ENCODE measurements at places on chromosomes 11 and 22.

GRCh38 chr11:126419801-126420697, 64.6 kb downstream of the ST3GAL4 start:
- DNase-seq, result peak; percentile 85

DNA sequence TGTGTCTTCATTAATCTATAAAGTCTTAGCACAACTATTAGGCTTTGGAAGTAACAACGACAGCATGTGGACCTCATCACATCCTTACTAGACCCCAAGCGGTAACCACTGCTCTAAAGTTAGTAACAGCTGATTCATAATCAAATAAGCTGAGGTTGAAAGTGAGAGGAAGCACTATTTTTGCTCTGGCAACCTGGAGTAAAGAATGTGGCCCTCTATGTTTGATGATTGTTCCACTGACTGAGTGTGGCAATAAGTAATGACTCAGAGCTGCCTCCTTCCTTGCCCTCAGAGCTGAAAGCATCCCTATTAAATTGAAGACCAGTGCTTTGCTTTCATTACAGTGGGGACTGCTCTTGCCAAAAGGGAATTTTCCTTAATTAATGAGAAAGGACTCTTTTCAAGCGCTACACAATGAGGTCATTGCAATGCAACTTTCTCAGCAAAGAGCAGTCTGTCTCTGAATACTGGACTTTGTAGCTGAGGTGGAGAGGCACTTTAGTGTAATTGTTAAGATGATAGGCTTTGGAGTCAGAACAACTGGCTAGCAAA, 906.1 kb upstream of the RAG2 start:
- DNase-seq, result no peak

GRCh38 chr11:34339149-34340064, 18.4 kb downstream of the ABTB2 start:
- DNase-seq, result no peak

- peak; percentile 44 for DNase-seq
These were observed 25.0 kb upstream of the TMPRSS5 start for GRCh38 chr11:113730887-113731726.

GRCh38 chr22:44162960-44163359, 17.8 kb upstream of the PARVG start:
- no peak for DNase-seq

DNA sequence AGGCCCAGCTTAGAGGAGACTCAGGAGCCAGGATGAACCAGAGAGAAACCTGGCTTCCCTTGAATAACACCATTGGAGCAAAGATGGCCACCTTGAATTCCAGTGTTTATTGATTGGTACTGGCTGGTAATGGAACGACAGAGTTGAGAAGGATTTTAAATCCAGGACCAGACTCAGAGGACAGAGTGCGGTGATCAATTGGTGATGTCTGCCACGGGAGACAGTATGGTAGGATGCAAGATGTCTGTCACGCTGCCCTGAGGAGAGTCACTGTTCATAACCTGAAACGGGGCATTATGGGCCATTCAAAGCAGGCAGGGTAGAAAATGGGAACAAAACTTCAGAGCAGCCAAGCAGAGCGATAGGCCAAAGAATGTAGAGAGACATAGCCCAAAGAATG, 55.4 kb upstream of the ISX start:
- no peak for DNase-seq

- DNase-seq, result no peak
These were observed 72.1 kb downstream of the WNT11 start for GRCh38 chr11:76134239-76134638.

DNA sequence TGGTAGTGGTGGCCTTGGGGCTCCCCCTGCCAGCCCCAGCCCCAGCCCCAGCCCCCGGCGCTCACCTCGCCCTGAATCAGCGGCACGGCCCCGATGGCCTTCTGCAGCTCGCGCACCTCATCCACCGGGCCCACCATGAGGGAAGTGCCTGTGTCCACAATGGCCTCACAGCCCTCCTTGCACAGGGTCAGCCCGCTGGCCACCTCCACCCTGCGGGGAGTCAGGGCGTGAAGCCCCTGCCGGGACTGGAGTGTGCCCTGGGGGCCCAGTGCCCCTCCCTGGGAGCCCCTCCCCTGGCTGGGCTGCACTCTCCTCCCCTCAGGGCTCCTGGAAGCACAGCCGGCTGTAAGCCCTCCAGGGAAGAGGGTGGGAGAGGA, 3.5 kb upstream of the IFITM10 start:
- no peak for DNase-seq

- DNase-seq, result no peak
These were observed 134.5 kb upstream of the FIBIN start for GRCh38 chr11:26859416-26859815.

GRCh38 chr11:59960502-59961381, 3.1 kb upstream of the OOSP4A start:
- DNase-seq, result no peak

- DNase-seq, result no peak
These were observed 85.2 kb downstream of the BUD13 start for GRCh38 chr11:116687458-116688201.

DNA sequence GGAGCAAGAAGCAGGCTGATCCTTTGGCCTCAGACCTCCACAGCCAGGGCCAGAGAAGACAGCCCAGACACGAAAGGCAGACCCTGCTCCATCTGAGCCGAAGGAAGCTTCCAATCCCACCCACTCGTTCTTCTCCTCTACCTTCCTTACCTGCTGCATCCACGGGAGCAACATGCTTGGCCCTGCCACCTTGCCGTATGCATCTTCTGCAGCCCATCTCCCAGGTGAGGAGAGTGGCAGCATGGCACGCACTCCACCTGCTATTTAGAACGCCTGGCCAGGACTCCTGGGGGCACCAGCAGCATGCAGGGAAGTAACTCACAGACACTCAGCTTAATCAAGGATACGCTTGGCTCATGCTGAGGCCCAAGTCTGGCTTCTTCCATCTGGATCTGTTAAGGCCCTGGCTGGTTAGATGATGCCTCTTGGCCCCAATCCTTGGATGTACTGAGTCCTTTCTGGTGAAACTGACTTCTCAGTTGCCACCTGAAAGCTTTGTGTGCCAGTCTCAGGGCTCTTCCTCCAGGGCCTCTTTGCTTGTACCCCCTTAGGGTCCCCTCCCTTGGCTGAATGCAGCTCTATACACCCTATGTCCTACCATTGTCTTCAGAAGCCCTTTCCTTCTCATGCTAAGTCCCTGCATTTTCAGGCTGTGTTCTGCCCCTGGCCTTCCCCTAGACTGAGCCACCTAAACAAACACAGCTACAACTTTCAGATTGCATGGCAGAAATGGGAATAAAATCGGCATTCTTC, 604.9 kb downstream of the BUD13 start:
- no peak for DNase-seq

DNA sequence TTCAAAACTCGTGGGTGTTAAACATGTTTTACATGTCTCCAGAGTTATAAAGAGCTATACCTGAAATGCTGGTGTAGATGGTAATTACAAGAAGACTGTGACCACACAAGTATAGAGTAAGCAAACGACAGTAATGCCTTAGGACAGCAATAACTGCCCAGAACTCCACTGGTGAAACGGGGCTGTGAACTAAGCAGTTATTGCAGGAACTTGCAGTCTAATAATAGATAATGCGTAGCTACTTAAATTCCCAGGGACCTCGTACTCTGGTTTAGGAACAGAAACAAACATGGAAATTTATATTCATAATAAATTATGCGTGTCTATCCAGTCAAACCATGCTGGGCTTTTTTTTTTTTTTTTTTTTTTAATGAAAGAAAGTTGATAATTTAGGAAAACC, 24.9 kb upstream of the TP53AIP1 start:
- no peak for DNase-seq

GRCh38 chr22:50446708-50447575, 27.9 kb downstream of the SBF1 start:
- no peak for DNase-seq

DNA sequence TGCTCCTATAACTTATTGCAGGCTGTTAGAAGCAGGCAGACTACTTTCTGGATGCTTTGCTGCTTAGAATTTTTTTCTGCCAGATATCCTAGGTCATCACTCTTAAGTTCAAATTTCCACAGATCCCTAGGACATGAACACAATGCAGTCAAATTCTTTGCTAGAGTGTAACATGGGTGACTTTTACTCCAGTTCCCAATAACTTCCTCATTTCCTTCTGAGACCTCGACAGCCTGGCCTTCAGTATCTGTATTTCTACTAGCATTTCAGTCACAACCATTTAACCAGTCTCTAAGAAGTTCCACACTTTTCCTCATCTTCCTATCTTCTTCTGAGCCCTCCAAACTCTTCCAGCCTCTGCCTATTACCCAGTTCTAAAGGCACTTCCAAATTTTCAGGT, 60.4 kb upstream of the ZBED5 start:
- DNase-seq, result no peak

DNA sequence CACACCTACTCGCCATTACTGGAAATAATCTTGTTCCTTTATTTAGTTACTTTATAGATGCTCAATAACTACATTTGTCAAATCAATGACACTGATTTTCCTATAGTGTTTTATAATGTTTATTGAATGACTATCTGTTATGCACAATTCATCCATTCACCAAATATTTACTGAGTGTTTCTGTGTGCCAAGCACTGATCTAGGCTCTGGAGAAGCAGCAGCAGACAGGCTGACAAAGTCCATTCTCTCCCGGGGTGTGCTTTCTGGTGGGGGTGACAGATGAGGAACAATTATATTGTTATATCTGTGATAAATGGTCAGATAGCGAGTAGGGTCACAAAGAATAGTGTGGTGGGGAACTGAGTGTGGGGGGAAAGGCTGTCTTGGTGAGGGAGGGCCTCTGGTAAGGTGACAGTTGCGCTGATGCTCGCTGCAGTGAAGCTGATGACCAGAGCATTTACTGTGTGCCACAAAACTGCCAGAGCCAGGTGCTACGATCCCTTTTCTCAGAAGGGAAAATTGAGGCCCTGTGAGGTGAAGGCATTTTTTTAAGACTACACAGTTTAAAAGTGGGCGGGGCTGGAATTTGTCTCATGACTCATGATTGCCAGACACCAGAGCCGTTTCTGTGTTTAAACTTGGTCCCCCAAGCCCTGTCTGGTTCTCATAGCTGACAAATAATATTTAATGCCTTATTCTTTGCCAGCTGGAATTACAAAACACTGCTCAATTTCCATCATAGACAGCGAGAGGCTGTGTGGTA, 10.2 kb downstream of the PACS1 start:
- DNase-seq, result no peak

All from T-helper 2 cell (primary cell).